ENCODE measurements at places on chromosomes 13 and 19.

DNA sequence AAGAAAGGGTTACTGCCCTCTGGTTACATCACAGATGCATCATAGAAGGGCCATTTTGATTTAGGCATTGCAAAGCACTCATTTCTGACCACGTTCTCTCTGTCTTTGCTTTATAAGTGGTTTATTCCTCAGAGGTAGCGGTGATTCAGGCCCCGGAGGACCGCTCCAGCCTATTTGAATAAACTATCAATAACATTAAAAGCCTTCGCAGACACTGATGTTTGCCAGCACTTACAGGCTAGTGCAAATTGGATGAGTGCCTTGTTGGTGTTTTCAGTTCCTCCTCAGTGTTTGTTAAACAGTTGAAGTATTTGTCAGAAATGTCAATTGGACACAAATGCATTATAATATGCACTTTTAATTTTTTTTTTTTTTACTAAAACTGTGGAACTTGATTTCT lies 120.2 kb downstream of the RXFP2 start:
- DNase-seq, result no peak

DNA sequence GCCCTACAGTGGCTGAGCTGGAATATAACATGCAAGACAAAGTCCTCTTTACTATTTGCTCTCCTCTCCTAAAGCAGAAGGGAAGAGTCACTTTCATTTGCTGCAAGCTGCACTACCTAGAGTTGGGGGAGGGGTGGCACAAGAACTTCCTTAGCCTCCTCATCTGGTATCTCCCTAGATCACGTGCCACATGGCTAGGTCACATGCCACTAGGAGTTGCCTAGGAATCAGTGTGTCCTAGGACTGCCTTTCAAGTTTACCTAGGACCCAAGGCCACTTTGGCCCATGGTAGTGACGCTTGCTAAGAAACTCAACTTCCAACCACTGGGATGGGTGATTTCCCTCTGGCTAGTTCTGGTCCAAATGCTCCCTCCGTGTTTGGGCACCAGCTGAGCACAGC lies 625.2 kb downstream of the DIAPH3 start:
- DNase-seq, result no peak

GRCh38 chr19:359653-359925 lies 15.0 kb upstream of the MIER2 start:
- DNase-seq, result no peak

DNA sequence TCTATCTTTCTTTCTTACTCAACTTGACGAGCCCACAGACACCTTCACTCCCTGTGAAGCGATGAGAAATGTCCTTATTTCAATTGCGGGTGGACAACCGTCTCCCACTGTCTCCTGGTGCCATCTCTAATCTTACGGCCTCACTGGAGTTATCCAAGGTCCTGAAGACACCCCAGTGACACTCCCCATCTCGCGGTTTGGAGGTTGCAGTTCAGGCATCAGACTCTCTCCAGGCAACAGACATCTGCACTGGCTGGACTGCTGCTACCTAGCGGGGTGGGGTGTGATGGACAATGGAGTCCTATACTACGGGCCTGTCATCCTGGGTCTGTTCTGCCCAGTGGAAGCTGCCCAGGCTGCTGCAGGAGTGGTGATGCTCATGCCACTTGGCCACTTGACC lies 18.3 kb upstream of the IRS2 start:
- no peak for DNase-seq

GRCh38 chr13:24747248-24748060 lies 16.5 kb upstream of the RNF17 start:
- DNase-seq, result no peak

DNA sequence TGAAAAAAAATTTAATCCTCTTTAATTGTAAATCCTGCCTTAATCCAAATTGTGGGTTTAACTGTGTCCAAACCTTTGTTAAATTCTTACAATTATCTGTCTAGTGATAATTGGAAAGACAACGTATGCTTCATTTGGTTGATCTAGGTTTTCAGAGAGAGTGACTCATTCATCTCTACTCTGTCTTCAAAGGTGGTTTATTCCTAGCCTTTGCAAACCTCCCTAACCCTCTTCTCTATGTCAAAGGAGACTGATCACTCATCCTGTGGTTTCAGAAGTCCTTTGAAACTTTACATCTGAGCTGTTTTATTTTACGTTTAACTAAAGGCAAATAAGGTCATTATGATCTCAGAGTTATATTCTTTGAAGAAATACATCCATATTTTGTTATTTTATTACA lies 8.8 kb upstream of the OXGR1 start:
- DNase-seq, result no peak

- DNase-seq, result no peak
Measured at GRCh38 chr13:26448032-26448431, 109.5 kb upstream of the WASF3 start.

GRCh38 chr19:51735759-51736449 lies 12.1 kb upstream of the HAS1 start:
- no peak for DNase-seq

DNA sequence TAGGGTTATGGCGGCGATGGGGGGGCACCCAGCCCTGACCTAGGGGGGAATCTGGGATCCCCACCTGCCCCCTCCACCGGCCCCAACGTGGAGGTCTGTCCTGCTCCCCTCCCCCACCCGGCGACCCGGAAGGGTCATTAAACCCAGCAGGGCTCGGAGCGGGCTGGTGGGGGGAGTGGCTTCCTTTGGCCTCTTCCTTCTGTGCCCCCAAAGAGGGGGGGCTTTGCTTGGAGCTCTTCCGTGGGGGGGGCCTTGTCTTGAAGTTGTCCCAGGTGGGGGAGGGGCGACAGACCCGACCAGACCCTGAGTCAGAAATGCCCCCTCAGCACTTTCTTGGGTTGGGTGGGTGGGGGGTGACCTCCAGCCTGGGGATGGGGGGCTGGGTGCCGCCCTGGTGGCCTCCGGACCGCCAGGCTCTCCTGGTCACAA lies 1.5 kb downstream of the ARID3A start:
- DNase-seq, result no peak

GRCh38 chr13:60412909-60413616 lies 16.0 kb downstream of the TDRD3 start:
- no peak for DNase-seq

DNA sequence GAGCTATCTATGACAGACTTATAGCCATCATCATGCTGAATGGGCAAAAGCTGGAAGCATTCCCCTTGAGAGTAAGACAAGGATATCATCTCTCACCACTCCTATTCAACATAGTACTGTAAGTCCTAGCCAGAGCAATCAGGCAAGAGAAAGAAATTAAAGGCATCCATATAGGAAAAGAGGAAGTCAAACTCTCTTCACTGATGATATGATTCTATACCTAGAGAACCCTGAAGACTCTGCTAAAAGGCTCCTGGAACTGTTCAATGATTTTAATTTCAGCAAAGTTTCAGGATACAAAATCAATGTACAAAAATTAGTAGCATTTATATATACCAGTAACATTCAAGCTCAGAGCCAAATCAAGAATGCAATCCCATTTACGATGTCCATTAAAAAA lies 21.7 kb upstream of the C1QTNF9B start:
- no peak for DNase-seq

GRCh38 chr19:53192771-53193534 lies at the start of gene ZNF665:
ZNF665 (minus strand) TSS chr19:53193358; CDS start chr19:53182898, 10,460 bp downstream.
- DNase-seq, result peak; percentile 66

DNA sequence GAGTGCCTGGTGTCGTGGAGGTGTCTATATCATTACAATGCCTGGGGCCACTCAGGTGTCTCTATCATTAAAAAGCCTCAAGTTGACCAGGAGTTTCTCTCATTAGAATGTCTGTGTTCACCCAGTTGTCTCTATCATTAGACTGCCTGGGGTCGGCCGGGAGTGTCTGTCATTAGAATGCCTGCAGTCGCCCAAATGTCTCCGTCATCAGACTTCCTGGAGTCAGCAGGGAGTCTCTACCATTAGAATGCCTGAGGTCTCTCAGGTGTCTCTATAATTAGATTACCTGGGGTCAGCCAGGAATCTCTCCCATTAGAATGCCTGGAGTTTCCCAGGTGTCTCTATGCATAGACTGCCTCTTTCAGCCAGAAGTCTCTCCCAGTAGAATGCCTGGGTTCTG lies 1477.6 kb downstream of the UQCRFS1 start:
- DNase-seq, result no peak

GRCh38 chr13:23541221-23541824 lies 28.9 kb upstream of the TNFRSF19 start:
- no peak for DNase-seq

- DNase-seq, result no peak
Measured at GRCh38 chr19:412356-413355, 3.7 kb upstream of the C2CD4C start.

DNA sequence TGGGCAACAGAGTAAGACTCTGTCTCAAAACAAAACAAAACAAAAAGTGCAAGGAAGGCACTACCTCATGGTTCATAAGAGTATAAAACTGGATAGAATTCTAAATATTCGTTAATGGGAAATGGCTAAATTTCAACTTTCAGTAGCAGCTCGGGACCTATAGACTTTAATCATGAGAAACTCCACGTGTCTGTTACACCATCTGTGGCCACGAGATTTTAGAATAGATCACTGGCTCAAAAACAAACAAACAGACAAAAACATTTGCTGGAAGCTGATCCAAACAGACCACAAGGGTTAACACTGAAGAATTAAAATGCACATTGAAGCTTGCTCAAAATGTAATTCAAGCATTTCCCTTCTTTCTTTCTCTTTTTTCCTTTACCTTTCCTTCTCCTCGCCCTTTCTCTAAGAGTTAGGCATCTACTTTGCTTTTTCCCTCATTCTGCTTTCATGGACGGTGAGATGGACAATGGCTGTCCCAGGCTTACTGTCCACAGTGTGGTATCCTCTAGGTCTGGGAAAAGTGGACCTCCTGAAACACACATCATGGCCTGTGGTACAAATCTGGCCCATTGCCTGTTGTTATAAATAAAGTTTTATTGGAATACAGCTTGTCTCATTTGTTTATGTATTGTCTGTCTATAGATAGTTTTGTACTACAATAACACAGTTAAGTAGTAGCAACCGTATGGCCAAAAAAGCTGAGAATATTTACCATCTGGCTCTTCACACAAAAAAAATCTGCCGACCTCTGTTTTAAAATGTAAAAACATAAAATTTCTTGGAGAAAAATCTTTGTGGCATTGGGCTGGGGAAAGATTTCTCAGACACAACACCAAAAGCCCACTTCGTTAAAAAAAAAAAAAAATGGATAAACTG lies 10.3 kb downstream of the ELAVL1 start:
- no peak for DNase-seq

- no peak for DNase-seq
Measured at GRCh38 chr19:42159942-42160341, 27.7 kb upstream of the POU2F2 start.

GRCh38 chr13:79340490-79340889 lies 65.6 kb downstream of the RBM26 start:
- DNase-seq, result no peak

- no peak for DNase-seq
Measured at GRCh38 chr19:3866910-3867638, 1.8 kb downstream of the ZFR2 start.

- no peak for DNase-seq
Measured at GRCh38 chr13:101730420-101731000, 278.0 kb downstream of the ITGBL1 start.

- no peak for DNase-seq
Measured at GRCh38 chr13:19618977-19619376, 14.5 kb upstream of the MPHOSPH8 start.

GRCh38 chr13:106591299-106591698 lies 23.4 kb upstream of the ARGLU1 start:
- no peak for DNase-seq

DNA sequence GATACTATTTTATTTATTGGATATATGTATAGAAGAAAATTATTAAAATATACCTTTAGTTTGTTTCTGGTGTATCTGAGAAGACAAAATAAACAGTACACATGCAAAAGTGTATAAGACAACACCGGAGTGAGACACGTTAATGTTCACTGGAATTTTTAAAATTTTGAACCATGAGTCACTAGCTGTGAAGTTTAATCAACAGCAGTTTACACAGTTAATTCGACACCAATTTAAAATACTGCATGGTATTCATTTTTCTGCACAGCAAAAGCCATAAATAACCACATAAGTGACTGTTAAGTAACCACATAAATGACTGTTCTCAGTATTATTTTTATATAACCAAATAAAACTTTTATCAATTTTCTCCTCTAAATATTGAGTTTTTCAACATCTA lies 418.7 kb upstream of the NBEA start:
- DNase-seq, result no peak

GRCh38 chr19:40191836-40192646 lies 815 bp downstream of the MAP3K10 start:
- DNase-seq, result no peak

GRCh38 chr19:17942582-17943273 lies 9.9 kb downstream of the CCDC124 start:
- no peak for DNase-seq

GRCh38 chr13:98173431-98174152 lies 3.5 kb downstream of the RNF113B start:
- DNase-seq, result no peak

DNA sequence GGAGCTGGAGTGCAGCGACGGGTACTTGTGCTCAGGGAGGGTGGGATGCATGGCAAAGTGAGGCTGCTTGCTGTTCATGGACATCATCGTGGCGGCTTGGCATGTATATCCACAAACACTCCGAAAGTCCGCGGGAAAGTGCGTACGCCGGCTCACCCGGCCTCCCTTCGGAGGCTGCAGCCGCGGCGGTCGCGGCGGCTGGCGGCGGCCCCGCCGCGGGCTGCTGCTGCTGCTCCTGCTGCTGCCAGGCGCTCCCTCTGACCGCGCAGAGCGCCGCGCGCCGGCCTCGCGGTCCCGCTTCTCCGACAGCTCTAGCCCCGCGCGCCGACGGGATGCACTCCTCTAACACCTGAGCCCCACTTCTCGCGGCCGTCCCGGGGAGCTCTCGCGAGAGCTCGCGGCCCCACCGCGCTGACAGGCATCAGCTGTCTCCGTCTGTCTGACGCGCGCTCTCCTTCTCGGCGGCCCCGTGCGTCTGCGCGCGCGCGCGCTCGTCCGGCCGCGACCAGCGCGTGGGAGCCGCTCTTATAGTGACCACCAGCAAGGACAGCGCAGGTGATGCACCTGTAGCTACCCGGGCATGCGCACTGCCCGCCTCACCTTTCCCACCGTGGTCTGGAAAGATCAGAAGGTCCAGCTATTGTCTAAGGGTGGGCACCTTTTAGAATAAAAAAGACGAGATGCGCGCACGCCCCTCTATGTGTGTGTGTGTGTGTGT lies at the start of gene POU4F1:
Gene POU4F1, minus strand, starts transcription at position 313 of the 718 bp plus-strand sequence. Its CDS starts 226 bp downstream, at position 87.
- DNase-seq, result no peak

- no peak for DNase-seq
Measured at GRCh38 chr19:23002690-23003422, at the start of gene ZNF728. ZNF728 (minus strand) TSS chr19:23003176; CDS start chr19:23003030, 146 bp downstream.

DNA sequence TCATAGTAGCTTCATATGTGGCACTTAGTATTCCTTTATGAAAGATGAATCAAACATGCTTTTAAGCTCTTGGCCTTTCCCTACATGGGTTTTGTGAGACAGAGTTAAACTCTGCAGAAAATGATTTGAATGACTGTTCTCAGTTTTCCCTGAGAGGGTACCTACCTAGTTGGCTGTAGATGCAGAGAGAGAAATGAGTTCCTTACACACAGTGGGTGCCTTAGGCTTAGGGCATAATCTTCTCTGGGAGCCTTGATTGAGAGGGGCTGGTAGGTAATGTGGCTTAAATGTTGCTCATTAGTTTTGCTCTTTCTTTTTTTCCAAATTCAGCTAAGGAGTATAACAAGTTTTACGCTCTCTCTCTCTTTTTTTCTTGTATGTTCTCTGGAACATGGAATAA lies 3.0 kb downstream of the URI1 start:
- DNase-seq, result no peak

GRCh38 chr13:29125934-29126424 lies 305.8 kb downstream of the MTUS2 start:
- no peak for DNase-seq
